ENCODE measurements at places on chromosomes 5 and 9.

GRCh38 chr9:122777935-122778627 is 10.7 kb upstream of the OR5C1 start:
- no peak for DNase-seq

DNA sequence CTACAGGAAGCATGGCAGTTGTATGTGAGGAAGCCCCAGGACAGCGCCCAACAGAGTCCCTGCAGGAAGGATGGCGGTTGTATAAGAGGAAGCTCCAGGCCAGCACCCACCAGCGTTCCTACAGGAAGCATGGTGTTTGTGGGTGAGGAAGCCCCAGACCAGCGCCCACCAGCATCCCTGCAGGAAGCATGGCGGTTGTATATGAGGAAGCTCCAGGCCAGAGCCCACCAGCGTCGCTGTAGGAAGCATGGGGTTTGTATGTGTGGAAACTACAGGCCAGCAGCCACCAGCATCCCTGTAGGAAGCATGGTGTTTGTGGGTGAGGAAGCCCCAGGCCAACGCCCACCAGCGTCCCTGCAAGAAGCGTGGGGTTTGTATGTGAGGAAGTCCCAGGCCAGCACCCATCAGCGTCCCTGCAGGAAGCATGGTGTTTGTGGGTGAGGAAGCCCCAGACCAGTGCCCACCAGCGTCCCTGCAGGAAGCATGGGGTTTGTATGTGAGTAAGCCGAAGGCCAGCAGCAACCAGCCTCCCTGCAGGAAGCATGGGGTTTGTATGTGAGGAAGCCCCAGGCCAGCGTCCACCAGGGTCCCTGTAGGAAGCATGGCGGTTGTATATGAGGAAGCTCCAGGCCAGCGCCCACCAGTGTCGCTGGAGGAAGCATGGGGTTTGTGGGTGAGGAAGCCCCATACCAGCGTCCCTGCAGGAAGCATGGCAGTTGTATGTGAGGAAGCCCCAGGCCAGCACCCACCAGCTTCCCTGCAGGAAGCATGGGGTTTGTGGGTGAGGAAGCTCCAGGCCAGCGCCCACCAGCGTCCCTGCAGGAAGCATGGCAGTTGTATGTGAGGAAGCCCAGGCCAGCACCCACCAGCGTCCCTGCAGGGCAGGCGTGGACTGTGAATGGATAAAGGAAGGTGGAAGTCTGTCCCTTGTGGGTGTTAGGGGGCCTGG is 79.0 kb downstream of the DAP start:
- peak; percentile 40 for DNase-seq

GRCh38 chr5:68405026-68405684 is 189.6 kb downstream of the PIK3R1 start:
- DNase-seq, result peak; percentile 65

GRCh38 chr5:135073761-135074345 is 39.8 kb upstream of the PITX1 start:
- no peak for DNase-seq

- DNase-seq, result no peak
Measured at GRCh38 chr9:70561786-70562395, 147.4 kb upstream of the KLF9 start.

GRCh38 chr5:119396030-119396664 is 40.3 kb downstream of the TNFAIP8 start:
- DNase-seq, result peak; percentile 30

- DNase-seq, result no peak
Measured at GRCh38 chr5:146072595-146072994, 32.8 kb downstream of the PLAC8L1 start.

GRCh38 chr9:82882748-82883147 is 180.2 kb downstream of the RASEF start:
- no peak for DNase-seq

DNA sequence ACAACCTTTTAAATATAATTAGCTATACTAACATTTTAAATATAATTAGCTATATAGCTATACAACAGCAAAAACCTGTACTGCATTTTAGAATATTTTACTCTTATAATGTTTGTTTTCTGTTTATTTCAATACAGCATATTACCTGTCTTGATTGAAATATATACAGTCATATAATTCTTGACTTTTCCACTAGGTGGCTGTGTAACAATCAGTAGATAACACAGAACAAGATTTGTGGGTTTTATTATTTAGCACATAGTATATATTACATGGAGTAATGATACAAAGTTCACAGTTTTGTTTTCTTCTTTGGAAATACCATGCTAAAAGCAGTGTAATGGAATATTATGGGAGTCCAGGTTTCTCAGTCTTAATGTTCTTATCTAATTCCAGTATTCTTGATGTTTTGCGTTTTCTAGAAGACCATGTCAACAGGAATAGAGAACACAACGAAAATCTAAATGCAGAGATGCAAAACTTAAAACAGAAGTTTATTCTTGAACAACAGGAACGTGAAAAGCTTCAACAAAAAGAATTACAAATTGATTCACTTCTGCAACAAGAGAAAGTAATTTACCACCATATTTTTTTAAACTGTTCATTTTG is 13.3 kb downstream of the HMMR start:
- DNase-seq, result peak; percentile 48

GRCh38 chr5:59042201-59043055 is 459.6 kb downstream of the RAB3C start:
- DNase-seq, result no peak

GRCh38 chr5:172959824-172960799 is 888 bp downstream of the RPL26L1 start:
- DNase-seq, result peak; percentile 30

DNA sequence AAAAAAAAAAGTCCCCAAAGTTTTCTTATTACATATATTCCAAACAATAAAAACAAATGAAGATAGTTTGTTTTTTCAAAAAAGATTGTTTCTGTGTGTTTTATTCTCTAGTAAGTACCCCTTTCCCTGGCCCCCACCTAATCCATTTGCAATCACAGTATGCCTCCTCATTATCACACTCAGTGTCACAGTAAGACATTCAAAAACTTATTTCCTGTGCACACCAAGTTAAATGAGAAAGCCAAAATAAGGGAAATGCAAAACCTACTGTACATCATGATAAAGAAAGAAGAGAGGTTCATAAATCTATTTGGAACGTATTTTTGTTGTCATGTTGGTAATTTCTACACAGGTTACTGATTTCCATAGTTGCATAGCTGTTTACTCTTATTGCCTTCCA is 62.3 kb downstream of the ST8SIA4 start:
- peak; percentile 29 for DNase-seq

GRCh38 chr9:38051780-38052546 is 17.1 kb downstream of the SHB start:
- no peak for DNase-seq

GRCh38 chr9:35760651-35761050 is 6.6 kb upstream of the MSMP start:
- DNase-seq, result peak; percentile 37

DNA sequence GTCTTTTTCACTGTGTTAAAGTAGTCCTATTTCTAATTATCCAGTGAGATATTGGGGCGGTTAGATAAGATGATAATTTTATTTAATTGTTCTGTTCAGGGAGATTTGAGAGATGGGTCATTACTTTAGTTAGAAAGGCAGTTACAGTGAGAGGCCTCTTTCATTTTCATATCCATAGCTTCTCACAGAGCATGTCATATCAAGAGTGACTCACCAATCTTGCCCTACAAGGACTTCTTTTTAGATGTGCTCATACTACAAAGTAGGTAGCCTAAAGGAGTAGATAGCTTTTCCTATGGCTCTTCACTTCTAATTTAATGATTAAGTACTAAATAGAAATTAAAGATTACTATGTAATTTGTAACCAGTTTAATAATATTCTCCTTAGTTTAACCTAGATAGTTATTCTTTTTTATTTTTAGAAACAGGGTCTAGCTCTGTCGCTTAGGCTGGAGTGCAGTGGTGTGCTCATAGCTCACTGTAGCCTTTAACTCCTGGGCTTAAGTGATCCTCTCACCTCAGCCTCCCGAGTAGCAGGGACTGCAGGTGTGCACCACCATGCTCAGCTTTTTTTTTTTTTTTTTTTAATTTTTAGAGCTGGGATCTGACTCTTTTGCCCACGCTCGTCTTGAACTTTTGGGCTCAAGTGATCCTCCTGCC is 71.0 kb downstream of the FER start:
- DNase-seq, result peak; percentile 49

DNA sequence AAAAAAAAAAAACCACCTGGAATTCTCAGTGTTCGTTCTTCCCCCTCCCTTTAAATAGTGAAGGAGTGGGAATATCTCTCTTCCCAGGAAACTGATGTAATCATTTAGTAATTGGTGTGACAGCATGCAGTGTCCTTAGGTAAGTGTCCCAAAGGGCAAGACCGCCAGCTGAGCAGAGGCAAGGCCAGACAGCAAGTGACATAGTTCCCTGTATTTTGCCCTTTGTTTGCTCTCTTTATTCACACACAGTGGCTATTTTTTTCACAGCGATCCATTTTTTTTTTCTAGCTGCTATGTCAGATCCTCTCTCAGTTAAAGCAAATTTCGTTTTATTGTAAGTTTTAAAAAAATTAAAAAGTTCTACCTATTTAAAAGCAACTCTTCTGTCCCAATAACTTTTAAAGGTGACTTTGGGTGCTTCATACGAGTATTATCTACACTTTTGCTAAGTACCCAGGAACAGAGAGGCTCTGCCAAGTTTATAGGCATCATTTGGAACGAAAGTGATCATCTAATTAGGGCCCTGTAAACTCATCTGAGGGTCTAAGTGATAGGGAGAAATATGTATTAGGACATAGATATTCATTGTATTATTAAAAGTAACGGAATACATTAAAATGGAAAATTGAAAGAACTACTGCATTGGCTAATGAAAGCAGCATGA is 98.2 kb upstream of the ALDH1A1 start:
- DNase-seq, result no peak

DNA sequence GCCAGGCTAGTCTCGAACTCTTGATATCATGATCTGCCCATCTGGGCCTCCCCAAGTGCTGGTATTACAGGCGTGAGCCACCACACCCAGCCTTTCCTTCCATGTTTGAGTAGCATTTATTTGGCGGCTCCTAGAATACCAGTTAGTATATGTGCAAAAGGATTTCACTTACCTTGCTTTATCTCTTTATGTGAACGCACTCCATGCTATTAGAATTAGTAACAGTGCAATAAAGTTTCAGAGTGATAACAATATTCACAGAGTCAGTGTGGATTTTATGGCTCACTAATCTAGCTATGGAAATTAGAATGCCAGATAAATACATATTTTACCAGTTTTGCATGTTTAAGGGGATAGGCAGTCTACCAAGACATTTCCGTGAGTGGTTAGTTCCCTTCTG is 74.4 kb upstream of the NIPBL start:
- DNase-seq, result no peak

DNA sequence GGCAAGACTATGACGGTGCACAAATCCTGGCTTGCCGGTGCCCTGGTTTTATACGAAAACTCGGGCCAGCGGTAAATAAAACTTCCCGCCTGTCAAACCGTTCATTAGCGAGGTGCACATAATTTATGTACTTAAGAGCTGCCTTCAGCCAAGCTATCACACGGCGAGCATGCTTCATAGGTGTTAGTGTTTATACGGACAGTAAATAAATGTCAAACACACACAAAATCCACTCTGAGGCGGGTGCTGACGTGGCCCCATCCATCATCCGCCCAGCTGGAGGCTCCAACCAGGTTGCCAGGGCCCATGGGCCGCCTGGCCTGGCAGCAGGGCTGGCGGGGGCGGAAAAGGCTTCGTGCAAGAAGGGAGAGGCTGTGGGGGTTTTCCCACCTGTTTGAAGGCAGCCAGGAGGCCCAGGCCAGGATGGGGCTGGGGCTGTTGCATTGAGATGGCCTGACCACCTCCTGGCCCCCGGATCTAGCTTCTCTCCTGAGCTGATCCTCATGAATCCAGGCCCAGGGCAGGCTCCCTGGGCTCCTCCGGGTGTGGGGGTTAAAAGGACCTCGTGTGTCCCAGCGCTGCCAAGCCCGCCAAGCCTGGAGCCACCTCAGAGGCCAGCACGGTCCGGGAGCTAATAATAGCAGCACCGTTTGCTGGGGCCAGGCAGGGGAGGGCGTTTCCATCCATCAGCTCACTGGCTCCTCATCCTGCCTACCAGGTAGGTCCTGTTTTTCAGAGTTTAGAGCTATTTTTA is 43.2 kb downstream of the BARX1 start:
- DNase-seq, result no peak

- no peak for DNase-seq
Measured at GRCh38 chr5:97797994-97798451, 615.0 kb upstream of the RIOK2 start.

GRCh38 chr9:1938675-1939170 is 76.4 kb upstream of the SMARCA2 start:
- DNase-seq, result no peak

DNA sequence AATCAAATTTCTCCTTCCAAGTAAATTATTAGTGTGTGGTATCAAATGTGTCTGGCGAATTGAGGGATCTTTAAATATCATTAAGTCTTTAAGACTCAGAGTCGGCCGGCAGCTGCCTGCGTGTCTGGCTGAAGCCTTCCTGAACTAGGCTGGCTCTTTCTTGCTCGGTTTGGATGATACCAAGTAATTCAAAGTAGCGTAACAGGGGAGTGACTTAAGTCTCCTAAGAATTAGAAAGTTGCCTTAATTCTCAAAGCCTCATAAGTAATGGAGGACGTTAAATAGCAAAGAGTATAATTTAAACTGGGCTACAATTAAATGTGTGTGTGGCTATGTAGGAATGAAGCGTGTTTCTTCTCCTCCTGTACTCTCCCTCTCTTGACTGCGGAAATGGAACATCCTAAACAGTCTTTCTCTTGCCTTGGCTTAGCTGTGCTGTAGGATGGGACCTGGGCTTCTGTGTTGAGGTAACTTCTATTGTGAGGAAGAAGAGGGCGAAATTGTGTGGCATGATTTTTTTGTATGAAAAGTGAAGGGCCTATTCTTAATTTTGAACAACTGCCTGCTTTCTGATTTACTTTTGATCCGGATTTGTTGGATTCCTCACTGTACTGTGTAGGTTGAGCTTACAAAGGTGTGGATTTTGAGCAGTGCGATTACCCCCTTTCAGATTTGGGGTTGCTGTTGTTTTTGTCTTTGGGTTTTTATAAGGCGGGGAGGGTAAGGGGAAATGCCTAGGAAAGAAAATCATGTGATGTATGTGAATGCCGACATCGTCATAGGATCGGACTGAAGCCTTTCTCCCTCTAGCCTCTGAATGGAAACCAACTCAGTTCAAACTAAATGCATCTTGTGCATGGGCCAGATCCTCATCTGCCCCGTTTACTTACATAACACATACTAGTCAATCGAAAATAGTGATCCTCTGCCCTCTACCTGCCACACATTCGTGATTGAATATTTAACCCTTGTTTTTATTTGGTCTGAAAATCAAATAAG is 29.9 kb downstream of the CPEB4 start:
- DNase-seq, result peak; percentile 93

GRCh38 chr9:136159851-136160250 is 41.2 kb upstream of the TMEM250 start:
- DNase-seq, result no peak

GRCh38 chr5:118243613-118244012 is 744.7 kb downstream of the DTWD2 start:
- DNase-seq, result no peak

- DNase-seq, result peak; percentile 89
Measured at GRCh38 chr9:19925674-19926503, 137.1 kb upstream of the SLC24A2 start.

All from hematopoietic multipotent progenitor cell treated with erythropoietin and hydrocortisone succinate and interleukin-3 and kit ligand, for 4 days (in vitro differentiated cells).